ENCODE measurements at places on chromosomes 2 and 18. TPM values are rescaled to one million over a fixed set of nuclear protein-coding genes. Genes with fewer than 3 reads are reported as not detected.

DNA sequence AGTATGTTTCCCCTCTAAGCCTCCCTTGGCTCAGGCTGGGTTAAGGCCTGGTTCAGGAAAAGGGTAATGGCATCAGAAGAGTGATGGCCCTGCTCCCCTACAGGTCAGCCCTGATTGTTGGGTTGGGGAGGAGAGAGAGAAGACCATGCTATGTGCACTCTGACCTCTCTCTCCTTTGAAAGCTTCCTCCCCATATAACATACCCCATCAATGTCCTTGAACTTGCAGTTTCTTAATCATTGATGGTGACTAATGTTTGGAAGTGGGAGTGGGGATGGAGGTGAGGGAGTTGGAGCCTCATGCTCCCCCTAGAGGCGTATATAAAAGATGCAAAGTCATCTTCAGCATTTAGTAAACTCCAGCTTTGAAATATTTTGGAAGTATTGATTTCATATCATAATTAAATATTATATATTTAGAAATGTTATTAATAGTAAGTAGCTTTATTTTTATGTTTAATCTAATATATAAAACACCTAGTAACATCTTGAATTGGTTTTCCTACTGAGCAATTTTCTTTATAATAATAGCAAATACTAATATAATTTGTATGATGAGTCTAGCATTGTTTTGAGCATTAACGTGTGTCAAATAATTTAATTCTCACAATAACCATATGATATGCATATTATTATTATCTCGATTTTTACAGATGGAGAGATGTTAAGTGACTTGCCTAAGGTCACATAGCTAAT, 8.8 kb downstream of the PLCL1 start:
- peak; percentile 32 for DNase-seq

- no peak for DNase-seq
These were observed 125.7 kb upstream of the DPP10 start for GRCh38 chr2:114316532-114317300.

- no peak for DNase-seq
These were observed 23.7 kb downstream of the TBC1D8 start for GRCh38 chr2:101127319-101128056.

ATG16L1 gene
- total RNA-seq = 32.4 TPM

CCDC93 gene
- 6.5 TPM for total RNA-seq

GRCh38 chr2:86305915-86306254, 31.5 kb downstream of the REEP1 start:
- DNase-seq = no peak

GRCh38 chr2:188975497-188976102, 1.4 kb downstream of the COL3A1 start:
- no peak for DNase-seq

DNA sequence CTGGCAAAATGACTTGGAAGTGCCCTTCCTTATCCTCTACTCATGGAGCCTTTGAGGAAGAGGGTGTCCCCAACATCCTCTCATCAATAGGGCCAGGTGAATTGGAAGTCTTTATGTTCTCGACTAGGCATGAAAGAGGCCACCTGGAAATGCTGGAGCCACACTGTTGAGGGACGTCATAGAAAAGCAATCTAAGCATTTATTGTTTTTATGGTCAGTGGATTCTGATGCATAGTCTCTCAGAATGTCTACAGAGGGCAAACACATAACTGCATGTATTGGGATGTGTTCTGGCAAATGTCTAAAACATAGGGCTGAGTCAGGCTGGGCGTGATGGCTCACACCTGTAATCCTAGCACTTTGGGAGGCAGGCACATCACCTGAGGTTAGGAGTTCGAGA, 246.6 kb upstream of the SP5 start:
- DNase-seq = no peak

MAP3K19 gene
- total RNA-seq = not detected

MAPK4 gene
- total RNA-seq = not detected

GALNT14 gene
- total RNA-seq = 68.4 TPM

AQP12B gene
- total RNA-seq = not detected

CFAP65 gene
- not detected for total RNA-seq

GRCh38 chr18:45997700-45998151, 30.6 kb upstream of the EPG5 start:
- DNase-seq = no peak

CLEC4F gene
- total RNA-seq = not detected

DNA sequence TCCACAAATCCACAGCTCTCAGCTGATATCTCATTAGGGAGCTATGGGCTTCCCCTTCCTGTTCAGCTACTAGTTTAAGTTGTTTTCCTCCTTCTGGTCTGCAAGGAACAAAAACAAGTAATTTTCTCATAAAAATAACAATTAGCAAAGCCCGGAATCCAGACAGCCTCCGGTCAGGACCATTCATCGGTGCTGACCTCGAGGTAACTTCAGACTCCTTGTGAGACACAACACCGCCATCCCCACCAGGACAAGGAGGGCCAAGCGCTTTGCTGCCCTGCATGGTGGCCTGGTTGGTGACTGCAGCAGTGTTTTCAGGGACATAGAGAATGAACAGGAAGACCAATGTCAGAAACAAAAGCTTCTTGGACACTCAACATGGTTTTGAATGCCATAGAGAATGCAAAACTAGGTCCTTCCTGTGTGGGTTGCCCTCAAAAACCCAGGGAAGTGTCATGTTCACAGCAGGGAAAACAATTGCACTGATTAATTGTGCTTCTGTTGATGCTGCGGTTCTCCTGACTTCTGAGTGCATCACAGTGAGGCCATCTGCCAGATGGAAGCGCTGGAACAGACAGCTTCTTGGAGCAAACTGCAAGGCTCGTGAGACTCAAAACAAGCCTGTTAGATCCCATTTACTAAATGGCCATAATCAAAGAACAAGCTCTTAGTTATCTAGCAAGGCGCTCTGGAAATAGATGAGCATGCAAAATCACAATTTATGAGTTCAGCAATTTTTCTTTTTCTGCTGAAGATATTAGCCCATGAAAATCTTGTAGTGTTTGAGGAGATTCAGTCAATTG, 77.1 kb downstream of the HS1BP3 start:
- no peak for DNase-seq

DNA sequence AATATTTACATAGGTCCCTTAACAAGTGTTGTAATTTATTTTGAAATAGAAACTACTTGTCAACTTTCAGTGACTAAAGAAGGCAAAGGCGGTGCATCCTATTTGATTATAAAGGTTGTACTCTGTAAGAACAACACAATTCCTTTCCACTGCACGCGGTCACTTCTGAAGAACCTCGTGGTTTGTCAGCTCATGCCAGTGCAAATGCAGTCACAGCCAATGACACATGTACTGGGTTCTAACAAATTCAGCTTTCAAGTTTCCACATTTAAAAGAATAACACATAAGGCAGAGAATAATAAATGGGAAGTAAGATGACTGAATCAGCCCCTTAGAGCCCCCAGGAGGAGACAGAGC, 39.7 kb downstream of the CYB5A start:
- DNase-seq = peak; percentile 44

RMND5A gene
- 33.1 TPM for total RNA-seq

GRCh38 chr18:7577706-7578105, 10.6 kb downstream of the PTPRM start:
- DNase-seq = no peak

- DNase-seq = no peak
These were observed 746.1 kb upstream of the LRRTM1 start for GRCh38 chr2:81050580-81051095.

DNA sequence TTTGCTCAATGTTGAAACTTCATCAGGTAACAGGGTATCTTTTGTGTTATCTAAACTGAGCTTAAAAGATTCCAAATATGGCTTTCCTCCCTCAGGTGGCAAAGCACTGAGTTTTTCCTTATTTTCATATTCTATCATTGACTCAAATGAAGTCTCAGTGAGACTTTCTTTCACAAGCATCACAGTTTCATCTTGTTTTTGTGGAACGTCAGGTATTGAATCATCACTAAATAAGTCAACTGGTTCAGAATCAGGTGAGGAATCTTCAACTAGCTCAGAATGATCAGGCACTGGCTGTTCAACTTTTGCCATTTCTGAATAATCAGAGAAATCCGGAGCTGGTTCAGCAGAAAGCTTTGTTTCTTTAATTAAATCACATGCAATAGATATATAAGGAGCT, 24.6 kb downstream of the RTN4 start:
- no peak for DNase-seq

- no peak for DNase-seq
These were observed 564 bp downstream of the DPYSL5 start for GRCh38 chr2:26848336-26849055.

DNA sequence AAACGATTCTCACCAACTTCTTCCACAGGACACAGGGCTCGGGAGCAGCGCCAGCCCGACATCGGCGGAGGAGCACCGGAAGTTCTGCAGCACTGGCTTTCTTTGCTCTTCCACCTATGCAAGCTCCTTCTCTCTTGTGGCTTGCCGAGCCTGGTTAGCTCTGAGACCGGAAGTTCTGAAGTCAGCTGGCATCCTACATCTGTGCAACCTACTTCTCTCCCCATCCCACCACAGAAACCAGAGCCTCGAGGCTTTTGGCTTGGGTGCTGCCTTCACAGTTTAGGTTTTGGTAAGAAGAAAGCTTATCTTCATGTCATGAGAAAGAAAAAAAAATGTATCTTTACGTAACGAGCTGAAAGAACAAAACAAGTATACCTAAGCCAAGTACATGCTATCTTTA, 111.7 kb downstream of the ANKRD44 start:
- DNase-seq = no peak

PGAP1 gene
- 2.9 TPM for total RNA-seq

GRCh38 chr2:190303647-190304046, 16.0 kb downstream of the HIBCH start:
- DNase-seq = no peak

CGREF1 gene
- total RNA-seq = 42.0 TPM

DNA sequence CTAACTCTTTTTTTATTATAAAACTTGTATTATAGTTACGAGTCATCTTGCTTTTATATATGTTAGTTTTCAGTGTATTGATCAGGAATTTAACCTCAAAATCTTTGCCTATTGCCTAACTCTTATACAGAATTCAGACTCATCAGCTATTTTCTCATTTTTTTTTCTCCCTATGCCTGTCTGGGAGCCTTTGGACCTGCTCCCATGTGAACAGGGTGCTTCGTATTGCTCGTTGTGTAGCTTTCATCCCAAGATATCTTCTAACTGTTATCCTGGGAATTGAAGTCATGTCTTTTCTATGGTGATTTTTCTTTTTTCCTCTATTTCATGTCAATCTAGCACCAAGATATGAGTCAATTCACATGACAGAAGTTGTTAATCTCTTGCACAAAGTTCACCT, 814.0 kb downstream of the SLC4A3 start:
- DNase-seq = no peak

DNA sequence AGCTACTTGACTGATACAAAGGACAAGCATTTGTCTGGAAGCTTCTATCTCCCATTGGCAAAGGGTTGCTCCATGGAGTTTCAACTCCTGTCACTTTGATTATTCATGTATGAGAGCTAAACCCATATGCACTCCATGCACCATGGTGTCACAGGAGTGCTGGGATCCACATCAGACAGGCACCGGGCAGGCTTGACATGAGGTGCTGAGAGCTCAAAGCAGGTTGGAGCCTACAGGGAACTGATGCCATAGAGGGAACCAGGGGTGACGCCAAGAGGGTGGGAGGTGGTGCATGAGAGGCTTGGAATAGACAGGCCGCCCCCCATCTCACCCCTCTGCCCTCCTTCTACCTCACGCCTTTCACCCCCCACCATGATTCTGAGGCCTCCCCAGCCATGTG, 199.8 kb upstream of the CCDC68 start:
- no peak for DNase-seq

DNA sequence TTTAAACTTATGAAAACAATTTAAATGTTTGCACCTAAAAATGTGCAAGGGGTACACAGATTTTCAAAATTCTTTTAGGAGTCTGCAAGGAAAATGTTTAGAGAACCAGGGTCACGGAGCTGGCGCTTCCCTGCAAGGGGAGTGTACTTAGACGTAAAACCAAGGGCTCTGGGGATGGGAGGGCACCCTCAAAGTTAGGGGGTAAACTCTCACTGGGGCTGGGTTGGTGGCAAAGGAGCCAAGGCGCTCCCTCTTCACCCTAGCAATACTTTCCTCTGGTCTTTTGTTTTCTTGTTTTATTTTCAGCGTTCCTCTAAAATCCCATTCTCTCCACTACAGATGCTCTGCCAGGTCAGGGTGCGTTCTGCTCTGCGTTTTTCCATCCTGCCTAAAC, 20.0 kb downstream of the TMEM247 start:
- DNase-seq = no peak

UGT1A5 gene
- total RNA-seq = 3.1 TPM

DNA sequence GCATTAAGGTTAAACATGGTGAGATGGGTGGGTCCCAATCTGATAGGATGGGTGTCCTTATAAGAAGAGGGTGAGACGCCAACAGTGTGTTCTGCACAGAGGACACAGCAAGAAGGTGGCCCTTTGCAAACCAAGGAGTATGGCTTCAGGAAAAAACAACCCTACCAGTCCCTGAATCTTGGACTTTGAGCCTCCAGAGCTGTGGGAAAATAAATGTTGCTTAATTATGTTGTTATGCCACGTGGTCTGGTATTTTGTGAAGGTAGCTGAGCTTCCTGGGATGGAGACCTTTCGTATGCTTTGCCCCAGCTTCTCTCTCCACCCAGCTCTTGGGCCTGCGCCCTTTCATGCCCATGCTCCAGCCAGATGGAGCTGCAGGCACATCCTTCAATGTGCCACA, 114.2 kb upstream of the EPC2 start:
- no peak for DNase-seq

NOP58 gene
- total RNA-seq = 67.2 TPM

CD28 gene
- total RNA-seq = not detected

DNA sequence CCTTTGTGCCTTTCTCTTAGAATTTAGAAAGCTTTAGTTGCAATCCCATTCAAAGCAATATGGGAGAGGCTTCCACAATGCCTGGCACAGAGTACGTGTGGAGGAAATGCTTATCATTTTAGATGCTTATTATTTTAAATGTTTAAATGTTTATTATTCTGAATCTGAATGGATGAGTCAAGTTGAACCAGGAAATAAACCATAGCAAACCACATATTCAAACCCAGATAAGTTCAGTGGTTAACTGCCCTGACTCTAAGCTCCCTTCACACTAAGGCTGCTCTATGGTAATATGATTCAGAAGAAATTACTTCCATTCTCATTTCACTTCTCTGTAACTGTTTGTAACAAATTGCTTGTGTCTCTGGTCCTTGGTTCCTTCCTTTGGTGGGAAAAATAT, 5.2 kb upstream of the PPP4R1 start:
- peak; percentile 24 for DNase-seq
